Daoy (cell line): ENCODE measurements at places on chromosomes 4 and X. TPM values are rescaled to one million over a fixed set of nuclear protein-coding genes. Genes with fewer than 3 reads are reported as not detected.

Gene FRG2
- total RNA-seq: 0.11 TPM in 1 of 2 replicates, not detected in the other

DNA sequence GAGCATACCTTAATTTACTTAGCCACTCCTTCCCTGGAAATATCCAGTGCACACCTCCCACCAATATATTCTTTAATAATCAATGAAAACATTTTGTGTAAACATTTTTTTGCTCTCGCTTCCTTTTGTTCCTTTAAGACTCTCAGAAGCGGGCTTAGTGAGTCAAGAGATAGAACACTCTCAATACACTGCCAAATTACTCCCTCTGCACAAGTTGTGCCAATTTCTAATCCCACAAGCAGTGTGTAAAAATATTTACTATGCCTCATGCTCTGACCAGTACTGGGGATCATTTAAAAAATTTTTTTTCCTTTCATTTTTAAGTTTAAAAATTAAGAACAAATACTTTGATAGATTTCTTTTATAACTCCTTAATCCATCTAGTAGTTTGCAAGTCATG, 5.1 kb downstream of the MORF4L2 start:
- DNase-seq: no peak

GRCh38 chrX:1475481-1475880, 22.8 kb upstream of the ASMTL start:
- DNase-seq: no peak

Gene UGT2B15
- total RNA-seq: not detected in 2 replicates

DNA sequence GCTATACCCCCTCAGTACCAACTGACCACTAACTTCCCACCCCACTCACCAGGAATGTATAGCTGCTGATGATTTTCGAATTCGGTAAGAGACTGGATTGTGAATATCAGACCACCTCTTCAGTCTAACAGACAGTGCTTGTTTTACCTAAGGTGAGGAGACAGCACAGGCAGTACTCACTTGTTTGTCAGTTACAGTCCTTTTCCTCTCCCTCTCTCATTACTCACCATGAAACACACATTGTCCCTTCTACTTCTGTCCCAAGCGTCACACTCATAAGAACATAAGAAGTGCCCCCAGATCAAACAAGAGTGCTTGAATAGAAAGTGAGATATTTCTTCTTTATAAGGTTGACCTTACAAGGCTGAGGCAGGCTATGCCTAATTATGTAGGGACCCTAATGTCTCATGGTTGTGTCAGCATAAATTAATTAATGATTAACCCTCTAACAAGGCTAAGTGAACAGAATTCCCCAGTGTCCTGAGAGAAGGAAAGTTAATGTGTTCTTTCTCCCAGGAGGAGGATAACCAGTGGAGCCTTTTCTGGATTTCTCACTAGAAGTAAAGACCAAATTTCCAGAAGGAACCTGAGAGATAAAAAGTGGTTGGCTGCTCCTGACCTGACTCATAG, 32.2 kb downstream of the ZCCHC12 start:
- DNase-seq: no peak

Gene RAB41
- total RNA-seq: not detected in 2 replicates

DNA sequence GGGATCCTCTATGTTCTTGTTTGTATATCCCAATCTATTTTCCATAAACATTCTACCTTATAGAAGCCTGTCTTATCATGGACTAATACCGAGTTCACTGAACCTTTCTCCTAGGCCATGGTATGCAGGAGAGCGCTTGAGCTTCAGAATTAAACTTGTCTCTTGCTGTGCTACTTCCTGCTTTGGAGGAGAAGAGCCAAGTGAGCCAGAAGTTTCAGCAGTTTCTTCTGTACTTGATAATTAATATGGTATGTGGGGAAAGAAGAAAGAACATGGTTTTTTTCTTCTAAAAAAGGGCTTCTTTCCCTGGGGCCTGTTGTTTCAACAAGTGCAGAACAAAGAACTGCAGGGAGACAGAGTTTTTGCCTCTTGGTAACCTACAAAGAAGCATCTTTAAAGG, 172.8 kb downstream of the ATG4A start:
- no peak for DNase-seq

- no peak for DNase-seq
Measured at GRCh38 chrX:82125103-82125502, 923.2 kb downstream of the SH3BGRL start.

DNA sequence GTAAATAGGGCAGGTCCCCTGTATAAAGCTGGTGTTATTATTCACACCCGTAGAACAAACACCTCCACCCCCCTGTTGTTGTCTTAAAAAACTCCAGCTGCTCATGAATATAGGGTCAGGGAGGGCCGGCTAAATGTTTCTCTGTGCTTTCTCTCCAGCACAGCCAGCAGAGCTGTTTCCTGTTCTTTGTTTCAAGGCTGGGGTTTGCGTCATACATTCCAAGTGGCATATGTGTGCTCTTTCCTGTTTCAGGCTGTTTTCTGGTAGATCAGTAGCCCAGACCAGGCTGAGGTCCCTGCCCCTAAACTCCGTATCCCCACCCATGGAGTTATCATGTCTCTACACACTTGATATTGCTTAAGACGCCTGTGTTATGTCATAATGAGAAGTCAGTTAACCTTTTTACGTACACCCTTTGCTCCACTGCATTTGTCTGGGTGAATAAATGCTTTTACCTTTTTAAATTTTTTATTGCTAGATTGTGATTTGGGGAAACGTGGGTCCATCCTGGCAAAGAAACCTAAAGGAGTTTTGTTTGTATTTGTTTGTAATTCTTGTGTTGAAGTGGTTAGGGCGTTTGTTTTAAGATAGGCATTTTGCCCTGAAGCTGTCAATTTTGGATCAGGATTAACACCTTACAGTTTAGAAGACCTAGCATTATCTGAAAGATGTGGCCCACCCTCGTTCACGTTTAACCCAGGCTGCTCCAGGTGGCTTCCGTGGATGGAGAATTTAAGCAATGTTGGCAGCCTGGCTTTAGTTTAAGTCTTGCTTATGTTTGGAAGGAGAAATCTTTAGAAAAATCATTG, 3.3 kb downstream of the KLF3 start:
- DNase-seq: peak; percentile 95

Gene KCNE5
- not detected in 2 replicates for total RNA-seq
